Activated CD4-positive, alpha-beta T cell treated with anti-CD3 and anti-CD28 coated beads for 1 hour (primary cell): ENCODE measurements at places on chromosomes 1 and 21.

DNA sequence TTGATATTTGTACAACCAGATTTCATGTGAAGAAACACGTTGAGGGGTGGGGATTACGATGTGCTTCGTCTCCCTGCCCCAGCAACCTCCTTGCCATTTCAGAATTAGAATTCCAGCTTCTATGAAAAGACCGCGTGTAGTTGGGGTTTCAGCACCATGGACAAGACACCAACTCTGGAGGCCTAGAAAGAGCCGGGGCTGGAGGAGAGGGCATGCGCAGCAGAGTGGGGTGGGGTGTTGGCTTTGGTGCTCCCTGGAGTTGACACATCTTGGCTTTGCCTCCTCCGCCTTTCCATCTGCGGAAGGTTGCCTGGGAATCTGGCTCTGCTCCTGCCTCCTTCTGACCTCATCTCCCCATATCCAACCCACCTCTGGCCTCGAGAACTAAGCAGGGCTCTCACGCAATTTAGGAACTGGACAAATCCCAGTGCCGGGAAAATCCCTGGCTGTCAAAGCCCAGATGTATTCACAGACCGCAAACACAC is 11.8 kb downstream of the HTR6 start:
- DNase-seq: no peak

DNA sequence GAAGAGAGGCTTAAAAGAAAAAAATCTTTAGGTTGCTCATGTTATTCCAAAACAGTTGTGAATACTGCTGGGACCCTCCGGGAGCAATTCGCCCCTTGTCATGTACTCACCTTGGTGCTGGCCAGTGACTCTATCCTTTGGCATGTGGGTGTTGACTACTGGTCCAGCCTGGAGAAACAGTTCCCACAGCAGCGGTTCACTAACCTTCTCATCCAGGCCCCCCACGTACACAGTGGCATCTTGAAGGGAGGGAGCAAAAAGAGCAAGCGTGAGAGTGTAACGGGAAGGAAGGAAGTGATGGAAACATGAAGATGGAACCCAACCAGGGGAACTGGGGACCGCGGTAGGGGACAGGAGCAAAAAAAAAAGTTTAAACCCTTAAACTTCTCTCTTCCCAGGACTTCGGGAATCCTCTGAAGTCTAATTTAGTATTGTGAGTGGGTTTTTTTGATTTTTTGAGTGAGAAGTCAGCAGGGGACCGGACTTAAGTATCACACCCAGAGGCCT is 494 bp downstream of the SF3B4 start:
- DNase-seq: no peak

DNA sequence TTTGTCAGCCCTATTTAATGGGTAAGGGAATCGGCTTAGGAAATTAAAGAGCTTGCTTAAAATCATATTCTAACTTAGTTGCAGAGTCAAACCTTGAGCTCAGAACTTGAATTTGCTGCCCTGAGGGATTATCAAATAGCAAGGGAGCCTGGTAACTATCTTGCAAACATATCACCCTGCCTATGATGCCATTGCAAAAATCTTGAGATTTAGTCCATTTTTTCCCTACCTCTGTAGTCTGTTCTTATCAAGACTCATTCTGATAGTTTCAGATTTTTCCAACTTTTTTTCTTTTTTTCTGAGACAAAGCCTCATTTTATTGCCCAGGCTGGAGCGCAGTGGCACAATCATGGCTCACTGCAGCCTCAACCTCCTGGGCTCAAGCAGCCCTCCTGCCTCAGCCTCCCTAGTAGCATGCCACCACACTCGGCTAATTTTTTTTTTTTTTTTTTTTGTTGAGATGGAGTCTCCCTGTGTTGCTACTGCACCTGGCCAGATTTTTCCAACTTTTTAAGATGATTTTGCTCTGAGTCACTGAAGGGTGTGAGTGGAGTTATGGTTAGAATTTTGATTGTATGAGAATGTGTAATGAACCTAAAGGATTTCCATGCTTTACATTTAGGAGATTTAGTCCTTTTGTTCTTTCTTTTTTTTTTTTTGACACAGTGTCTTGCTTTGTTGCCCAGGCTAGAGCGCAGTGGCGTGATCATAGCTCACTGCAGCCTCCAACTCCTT is 12.2 kb downstream of the SARS1 start:
- no peak for DNase-seq

GRCh38 chr1:12276225-12276624 is 46.4 kb downstream of the VPS13D start:
- no peak for DNase-seq

GRCh38 chr1:203172184-203173010 is 3.2 kb downstream of the MYBPH start:
- no peak for DNase-seq

- no peak for DNase-seq
These were observed 119.2 kb downstream of the FOXD2 start for GRCh38 chr1:47557066-47557465.

GRCh38 chr1:159752135-159752580 is 28.6 kb upstream of the DUSP23 start:
- no peak for DNase-seq

DNA sequence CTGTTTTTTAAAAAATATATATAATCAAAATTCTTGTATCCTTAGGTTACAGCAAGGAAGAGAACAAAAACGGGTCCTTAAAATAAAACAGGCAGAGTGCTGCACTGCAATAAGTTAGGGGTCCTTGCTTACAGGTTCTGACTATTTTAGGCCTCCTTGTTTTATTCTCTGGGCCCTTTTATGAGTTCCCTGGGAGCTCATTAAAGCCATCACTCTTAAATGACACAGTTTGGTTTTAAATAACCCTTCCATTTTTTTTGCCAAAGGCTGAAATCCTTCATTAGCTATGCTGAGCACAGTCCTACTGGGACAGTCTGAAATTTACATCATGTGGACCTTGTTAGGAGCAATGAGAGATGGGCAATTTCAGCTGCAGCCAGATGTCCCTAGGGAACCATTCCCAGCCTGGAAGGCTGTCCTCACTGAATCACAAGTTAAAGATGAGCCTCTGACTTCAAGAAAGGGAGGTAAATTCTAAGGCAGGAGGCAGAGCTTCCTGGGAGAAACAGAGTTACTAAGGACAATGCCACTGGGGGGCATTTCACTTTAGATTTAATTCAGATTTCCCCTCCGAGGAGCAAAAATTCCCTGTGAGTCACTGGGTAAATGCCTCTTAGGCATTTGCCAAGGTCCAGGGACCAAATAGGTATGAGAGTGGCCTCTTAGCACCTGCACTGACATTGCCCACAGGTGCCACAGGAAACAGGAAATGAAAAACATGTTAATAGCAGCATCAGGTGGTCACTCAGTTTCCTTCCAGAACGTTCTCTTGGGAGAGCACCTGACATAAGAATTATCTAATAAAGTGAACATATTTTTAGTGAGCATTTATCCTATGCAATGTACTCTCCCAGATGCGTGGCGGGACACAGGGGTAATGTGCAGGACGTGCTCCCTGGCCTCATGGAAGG is 3.8 kb upstream of the MUL1 start:
- DNase-seq: no peak

DNA sequence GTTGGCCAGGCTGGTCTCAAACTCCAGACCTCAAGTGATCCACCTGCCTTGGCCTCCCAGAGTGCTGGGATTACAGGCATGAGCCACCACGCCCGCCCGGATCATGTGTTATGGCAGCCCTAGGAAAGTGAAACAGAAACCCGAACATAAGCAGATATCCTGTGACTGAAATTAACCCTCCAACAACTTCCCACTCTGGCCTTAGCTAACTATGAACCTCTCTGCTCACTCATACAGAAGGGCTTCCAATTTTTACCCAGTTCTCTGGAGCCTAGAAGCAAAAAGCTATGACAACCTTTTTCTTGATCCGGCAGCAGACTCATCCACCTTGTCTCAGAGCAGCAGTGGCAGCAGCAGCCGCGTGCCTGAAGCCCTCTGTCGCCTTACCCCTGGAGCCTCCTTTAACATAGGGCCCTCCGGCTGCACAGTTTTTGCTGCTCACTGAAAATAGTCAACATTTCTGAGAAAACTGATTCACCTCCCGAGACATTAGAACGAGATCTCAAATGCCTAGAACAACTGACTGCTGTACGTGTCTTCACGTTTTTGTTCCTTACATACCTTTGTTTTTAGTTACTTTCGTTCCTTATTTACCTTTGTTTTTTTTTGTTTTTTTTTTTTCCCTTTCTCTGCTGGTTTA is 9.3 kb downstream of the CBR1 start:
- peak; percentile 11 for DNase-seq

- DNase-seq: no peak
These were observed 29.6 kb downstream of the GNG12 start for GRCh38 chr1:67803380-67804279.

- no peak for DNase-seq
These were observed 23.2 kb upstream of the TMEM222 start for GRCh38 chr1:27298632-27299384.

DNA sequence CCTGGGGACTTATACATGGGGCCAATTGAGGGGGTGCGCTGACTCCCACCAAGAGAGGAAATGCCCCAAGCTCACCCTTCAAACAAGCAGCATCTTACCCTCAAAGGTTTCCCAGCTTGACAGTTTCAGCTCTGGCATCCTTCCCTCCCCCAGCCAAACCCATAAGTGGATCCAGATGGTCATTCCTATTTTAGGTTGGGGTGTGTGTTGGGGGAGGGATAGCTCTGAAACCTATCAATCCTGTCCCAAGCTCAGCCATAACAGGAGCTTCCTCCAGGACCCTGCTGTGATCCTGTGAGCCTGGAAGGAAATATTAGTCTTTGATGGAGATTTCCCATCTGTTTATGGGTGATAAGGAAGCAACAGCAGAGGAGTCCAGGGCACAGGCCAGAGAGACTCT is 3.4 kb upstream of the TMEM222 start:
- no peak for DNase-seq

- DNase-seq: no peak
These were observed 43.2 kb downstream of the MRPS6 start for GRCh38 chr21:34116569-34116968.

- no peak for DNase-seq
These were observed 220.1 kb downstream of the ST6GALNAC3 start for GRCh38 chr1:76294482-76295194.

DNA sequence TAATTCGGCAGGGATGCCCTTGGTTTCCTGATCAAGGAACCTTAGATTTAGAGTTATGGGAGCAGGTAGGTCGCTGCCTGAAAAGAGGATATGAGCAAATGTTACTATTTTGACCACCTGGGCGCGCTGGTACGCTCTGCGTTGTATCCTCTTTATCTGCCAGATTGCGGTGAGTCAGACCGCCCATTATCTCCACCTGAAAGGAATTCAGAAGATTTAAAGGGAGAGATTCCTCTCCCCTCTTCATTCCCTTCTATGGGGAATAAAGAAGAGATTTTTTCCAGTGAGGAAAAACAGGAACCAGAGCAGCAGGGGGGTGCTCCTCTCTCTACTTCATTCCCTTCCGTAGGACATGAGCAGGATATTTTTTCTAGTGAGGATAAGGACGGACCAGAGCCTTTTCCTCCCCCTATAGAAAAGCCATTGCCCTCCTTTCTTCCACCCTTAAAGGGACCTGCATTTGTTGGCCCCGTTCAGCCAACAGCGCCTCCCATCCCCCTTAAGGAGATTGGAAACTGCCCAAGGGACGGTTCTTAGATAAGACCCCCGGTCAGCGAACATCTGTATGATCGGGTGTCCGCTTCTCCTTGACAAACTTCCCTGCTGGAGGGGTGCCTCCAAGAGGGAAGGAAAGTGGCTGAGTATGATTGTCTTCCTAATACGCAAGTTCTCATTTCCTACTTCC is 34.1 kb downstream of the CLCA1 start:
- no peak for DNase-seq

GRCh38 chr1:15764269-15764764 is 5.7 kb downstream of the FBLIM1 start:
- no peak for DNase-seq

DNA sequence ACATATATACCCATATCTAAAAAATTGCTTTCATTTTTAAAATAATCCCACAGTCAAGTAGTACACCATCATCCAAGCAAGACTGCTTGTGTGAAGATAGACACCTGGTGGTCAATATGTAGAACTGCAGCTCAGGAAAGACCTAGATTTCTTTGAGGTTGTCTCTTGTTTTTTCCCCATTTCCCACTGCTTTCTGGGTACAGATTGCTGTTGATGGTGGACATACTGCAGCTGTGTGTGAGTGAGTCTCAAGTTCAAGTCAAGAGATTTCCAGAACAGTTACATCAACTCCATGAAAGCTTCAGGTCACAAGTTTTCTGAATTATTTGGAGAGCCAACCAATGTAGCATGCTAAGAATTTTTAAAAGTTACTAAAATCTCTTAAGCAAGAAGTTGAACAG is 306.4 kb downstream of the DUSP10 start:
- DNase-seq: no peak

DNA sequence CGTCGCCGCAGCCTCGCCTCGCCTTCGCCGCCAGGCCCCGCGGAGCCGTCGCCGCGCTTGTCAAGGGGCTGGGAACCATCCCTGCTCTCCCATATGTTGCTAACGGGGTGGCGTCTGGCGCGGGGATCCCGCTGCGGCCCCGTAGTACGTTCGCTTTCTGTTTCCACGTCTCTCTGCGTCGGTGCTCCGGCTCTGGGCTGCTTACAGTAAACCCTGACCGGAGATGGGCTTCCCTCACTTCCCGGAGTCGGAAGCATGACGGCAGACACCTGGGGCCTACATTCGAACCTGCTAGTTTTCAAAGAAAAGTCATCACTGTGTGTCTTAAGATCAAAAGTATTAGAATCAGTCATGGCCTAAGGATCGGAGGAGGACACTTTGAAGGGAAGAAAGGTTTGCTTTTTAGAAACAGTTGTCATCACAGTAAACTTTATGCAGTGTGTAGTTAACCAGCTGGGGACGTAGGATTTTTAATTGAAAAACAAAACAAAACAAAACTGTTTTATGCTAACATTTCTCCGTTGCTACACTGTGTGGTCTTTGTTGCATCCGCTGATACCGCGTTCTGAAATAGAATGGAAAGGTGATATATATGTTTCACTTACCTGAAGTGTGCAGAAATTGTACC is 69.0 kb downstream of the SLC35A3 start:
- peak; percentile 63 for DNase-seq

GRCh38 chr1:226980122-226980560 is 40.0 kb downstream of the COQ8A start:
- DNase-seq: no peak

GRCh38 chr1:202684716-202685115 is 25.5 kb downstream of the SYT2 start:
- no peak for DNase-seq

DNA sequence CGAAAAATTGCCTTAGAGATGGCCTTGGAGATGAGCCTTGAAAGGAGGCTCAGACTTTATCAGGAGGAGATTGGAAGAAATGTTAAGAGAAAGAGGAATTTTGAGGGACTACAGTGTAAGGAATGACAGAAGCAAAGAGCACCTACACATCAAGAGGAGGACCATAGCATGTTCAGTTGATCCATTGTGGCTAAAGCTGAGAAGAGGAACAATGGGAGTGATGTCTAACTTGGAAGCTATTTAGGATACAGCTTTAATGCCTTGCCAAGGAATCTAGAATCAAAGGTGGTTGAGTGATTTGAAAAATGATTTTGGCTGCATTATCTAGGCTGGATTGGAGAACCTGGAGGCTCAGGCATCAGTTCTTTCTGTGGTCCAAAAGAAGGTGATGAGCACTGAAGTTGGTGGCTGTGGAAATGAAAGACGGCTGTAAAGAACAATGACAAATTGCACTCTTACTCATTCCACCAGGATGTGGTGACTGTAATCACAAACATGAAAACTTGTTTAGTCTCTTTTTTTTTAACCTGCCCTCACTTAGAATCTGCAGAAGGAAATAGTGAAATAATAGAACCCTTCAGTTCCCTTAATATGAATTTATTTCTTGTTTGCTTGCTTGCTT is 11.3 kb downstream of the FAM20B start:
- no peak for DNase-seq
